ENCODE measurements at places on chromosomes 7 and 10.

GRCh38 chr10:51964630-51965029, 265.2 kb upstream of the CSTF2T start:
- no peak for DNase-seq

GRCh38 chr10:69315100-69315542, 36.8 kb downstream of the HK1 start:
- peak; percentile 2 for DNase-seq

DNA sequence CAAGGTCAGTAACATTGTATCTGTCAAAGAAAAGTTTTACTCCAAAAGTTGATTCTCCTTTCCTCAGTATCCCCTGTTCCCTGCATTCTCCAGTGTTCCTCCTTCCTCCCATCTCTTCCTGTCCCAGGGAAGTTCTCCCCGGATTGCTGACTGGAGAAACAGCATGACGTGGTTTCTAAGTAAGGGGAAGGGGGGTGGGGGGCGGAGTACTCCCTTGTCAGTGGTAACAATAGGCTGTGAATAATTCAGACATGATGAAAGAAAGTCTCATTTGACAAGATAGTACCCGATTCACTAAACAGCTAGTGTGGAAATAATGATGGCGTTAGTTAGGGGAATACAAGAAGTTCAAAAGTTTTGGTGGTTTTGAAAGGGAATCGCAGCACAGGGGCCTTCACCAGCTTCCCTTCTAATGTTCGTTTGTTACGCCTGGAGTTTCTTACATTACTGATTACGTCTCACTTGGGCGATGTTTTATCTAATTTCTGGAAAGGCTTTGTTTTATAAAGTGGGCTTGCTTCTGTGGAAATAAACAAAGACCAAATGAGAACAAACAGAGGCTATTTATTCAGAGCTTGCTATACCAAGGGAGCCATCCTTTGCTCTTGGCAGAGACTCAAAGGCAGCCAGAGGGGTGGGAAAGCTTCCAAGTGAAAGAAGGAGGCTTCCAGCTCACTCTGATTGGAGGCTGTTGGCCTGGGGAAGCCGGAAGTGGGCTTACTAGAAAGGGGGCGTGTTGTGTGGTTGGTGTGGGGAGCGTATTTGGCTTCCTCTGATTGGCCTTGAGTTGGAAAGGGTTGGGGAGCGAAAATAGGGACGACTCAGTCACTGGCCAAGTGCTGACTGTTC, 453.7 kb downstream of the SDK1 start:
- no peak for DNase-seq

DNA sequence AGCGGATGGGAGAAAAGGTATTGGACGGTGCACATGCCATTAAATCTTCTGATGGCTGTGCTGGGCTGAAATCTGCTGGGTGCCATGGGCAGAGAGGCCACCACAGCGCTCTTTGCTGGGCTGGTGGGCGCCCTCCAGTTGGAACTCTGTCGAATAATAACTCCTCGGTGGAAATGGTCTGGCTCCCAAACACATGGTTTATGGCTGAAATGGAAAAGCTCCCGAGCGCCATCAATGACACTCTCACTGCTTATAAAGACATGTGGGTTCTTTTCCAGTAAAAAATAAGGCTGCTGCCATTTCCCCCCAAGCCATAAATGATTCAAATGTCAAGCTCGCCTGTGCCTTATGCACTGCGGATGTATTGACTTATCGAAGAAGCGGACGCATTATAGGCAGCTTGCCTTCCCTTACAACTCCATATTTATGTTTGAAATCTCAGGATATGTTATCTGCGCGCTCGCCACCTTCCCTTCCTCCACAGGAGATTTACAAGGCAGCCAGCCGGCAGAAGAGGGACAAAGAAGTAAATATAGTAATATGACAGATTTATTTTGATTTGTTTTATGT, 239.0 kb upstream of the MKI67 start:
- DNase-seq, result no peak

DNA sequence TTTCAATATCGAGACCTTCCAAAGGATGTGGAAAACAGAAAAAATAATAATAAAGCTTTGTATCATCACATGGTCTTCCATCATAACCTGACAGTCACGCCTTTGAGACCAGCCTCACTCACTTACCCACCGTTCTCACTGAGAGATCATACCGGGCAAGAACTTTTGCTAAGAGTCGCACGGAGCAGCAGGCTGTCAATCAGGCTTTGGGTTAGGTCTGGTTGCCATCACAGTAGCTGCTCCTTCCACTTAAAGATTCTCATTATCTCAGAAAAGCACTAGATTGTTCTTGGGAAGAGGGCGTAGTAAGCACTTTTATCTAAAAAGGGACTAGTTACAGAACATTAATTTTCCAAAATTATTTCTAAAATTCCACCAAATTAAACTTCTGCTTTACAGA, 2.0 kb downstream of the RELN start:
- no peak for DNase-seq

DNA sequence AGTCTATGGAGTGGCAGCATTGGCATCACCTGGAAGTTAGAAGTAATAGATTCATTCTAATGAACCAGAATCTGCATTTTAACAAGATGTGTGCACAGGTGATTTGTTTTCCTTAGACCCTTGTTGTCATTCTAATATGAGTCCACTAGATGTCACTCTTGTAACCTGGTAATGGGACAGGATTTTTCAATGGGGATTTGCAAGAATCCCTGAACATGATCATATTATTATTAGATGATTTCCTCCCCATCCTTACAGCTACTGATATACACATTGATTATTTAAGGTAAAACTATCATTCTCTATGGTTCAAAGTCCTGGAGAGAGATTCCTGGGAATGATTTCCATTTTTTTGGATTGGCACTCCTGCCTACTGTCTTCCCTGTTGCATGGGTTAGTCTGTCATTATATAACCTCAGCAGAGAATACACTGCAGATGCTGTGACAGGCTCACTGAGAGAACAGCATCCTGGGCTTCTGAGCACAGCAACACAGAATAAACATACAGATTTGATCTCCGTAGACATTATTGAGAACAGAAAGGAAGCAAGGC, 194.9 kb downstream of the SUGCT start:
- peak; percentile 65 for DNase-seq

DNA sequence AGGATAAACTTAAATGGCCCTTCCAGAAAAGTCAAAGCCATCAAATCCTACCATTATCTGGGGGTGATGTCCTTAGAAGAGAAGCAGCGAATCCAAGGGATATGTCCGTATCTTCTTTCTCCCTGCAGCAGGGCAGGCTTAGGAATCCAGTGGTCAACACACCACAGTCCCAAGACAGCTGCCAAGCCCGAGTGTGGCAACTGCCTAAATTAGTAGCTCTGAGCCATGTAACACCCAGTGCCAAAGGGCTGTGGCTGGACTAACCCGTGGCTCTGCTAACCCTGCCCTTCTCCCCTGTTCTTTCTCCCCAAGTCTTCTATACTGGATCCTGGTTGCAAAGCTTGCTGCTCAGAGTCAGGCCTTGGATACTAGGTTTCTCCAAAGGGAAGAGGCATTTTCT, 74.8 kb downstream of the CDK1 start:
- no peak for DNase-seq

- DNase-seq, result no peak
These were observed 2.7 kb upstream of the AEBP1 start for GRCh38 chr7:44101303-44101965.

DNA sequence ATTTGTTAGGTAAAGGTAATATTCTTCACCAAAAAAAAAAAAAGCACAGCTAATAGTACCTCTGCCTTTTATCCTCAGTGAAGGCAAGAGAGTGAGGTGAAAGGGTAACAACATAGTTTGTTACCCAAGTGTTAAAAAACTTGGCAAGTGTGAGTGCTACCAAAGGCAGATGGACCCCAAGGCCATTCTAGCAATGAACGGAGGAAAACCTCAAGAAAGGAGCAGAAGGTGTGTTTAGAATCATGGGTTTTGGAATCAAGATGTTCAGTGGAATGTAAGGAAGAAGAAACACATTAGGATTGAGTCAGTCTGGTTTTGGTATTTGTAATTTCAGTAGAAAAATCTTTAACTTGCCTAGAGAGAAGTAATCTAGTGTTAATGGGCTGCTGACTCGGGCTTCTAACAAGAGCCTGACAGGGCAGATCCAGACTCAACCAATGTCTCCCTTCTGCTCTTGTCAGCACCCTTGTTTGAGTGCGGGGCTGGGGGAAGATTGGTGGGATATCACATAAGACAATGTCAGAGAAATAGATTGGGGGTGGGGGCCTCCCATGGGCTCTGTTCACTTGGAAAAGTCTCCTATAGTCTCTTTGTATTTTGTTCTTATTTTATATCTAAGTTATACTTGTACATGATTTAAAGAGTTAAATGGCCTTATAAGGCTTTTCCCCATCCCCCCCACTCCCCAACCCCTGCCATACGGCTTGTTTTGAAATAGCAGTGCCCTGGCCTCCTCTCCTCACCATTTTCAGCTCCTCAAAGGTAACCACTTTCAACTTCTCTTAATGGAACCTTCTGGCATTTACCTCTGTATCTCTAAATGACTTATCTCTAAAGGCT, 44.4 kb downstream of the SCD start:
- DNase-seq, result no peak

- no peak for DNase-seq
These were observed 141.2 kb upstream of the C1QL3 start for GRCh38 chr10:16662923-16663322.

DNA sequence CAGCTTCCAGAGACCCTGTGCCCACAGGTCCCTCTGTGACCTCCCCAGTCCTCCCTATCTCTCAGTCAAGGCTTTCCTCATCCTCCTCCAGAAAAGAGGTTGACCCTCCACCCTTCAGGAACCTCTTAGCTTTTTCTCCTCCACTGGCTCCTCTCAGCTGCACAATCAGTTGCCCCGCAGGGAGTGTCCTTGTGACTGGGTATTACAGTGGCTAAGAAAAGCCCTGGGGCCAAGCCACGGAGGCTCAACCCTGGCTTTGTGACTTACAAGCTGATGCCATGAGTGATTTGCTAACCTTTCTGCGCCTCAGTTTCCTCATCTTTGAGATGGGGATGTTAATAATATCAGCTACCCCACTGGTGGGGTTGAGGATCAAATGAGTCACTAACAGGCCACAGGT, 66.4 kb upstream of the ZMIZ1 start:
- no peak for DNase-seq

All from NCI-H2171 treated with DMSO at 0.1 percent for 48 hours (cell line).